ENCODE measurements at places on chromosomes 11 and 22.
A peak's percentile ranks its signal among the peaks of the same experiment; 100 is the strongest.

DNA sequence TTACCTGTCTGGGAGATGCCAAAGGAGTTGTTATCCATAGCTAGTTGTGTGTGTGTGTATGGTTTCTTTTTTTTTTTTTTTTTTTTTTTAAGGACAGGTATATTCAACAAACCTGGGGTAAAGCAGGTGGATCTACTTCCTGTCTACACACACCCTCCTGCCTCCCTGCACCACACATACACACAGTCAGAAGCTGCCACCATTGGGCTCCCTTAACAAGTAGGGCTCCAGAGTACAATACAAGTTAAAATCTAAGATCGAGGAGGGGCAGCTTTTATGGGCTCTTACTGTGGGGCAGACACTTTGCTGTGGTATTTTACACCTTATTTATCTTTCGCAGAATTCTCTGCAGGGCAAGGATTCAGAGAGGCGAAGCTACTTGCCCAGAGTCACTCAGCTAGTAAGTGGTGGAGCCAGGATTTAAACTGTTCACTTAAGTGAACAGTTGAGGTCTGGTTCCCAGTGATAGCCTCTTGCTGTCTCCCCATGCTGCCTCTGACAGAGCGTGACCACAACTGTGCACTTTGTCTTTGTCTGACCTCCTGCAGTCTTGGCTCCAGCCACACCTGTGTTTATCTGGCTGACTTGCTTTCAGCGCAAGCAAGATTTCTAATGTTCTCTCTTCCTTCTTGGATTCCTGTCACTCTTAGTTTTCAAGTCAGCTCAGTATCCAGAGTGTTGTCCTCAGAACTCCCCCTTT is 135.0 kb downstream of the CSNK2A3 start:
- no peak for DNase-seq

GRCh38 chr11:107999759-108000455 is 8.8 kb upstream of the CUL5 start:
- DNase-seq: peak; percentile 54

DNA sequence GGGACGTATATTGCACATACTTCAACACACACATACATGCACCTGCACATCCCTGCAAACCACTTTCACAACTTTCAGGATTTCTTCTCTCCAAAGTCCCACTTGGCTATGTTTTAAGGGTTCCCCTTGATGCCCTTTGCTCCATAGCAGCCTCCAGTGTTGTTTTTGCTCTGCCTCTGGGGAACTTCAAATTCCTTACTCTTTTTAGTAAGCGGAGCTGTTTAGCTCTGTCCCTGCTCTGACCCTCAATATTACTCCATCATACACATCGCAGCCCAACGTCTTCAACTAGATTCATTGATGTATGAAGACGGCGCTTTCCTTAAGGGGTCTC is 18.3 kb downstream of the PRR5L start:
- no peak for DNase-seq

- no peak for DNase-seq
Measured at GRCh38 chr22:31291481-31292235, 630 bp downstream of the PIK3IP1 start.

DNA sequence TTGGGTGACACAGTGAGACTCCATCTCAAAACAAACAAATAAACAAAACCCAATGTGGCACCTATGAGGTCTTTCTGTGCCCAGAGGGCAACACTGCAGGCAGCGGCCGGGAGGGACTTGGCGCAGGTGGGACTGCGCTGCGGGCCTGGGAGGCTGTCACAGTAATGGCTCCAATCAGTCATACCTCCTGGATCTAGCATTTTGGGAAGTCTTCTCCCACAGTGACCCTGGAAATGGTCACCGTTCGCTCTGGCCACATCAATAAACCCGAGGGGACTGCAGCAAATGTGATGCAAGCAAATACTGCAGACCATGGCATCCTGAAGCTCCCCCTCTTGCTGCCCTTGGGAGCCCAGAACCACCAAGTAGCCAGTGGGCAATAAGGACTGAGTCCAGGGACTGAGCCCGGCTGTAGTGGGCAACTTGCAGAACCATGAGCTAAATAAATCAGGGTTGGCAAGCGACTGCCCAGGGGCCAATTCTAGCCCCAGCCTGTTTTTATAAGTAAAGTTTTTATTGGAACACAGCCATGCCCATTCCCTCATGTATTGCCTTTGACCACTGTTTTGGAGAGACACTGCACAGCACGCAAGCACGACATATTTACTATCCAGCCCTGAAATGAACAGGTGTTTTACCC is 15.4 kb downstream of the SHANK2 start:
- no peak for DNase-seq

GRCh38 chr11:32781721-32782120 is 12.7 kb downstream of the CCDC73 start:
- no peak for DNase-seq

DNA sequence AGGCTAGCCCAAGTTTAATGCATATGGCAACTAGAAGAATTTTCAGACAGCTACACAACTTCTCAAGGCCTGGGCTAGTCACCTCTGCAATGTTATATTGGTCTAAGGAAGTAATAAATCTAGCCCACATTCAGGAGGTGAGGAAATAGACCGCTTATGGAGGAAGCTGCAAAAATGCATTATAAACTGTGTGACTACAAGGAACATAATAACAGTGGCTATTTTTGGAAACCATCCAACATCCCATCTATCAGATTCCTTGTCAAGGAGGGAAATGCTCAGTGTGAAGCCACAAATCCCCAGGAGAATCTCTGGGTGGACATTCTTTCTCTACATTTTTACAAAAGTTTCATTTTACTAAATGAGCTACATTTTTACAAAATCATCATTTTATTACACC is 76.1 kb downstream of the BBOX1 start:
- no peak for DNase-seq

- DNase-seq: no peak
Measured at GRCh38 chr11:110947096-110947495, 234.9 kb upstream of the ARHGAP20 start.

DNA sequence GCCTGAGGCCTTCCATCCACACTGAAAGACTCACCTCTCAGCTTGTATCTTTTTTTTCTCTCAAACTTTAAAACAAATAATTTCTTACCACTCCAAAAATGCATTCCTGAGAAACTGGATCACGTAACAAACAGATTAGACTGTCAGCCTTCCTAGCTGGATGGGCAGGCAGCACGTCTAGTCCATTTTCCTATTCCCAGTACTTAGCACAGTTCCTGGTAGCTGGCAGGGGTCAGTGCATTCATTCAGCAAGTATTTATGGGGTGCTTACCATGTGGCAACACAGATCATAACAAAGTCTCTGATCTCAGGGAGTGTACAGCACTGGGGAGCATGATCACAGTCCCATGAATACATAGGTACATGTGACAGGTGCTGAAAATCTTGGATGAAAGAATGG is 89.6 kb downstream of the UBASH3B start:
- DNase-seq: no peak

- no peak for DNase-seq
Measured at GRCh38 chr11:19279451-19279850, 38.7 kb upstream of the E2F8 start.

- no peak for DNase-seq
Measured at GRCh38 chr22:47230741-47231140, 468.3 kb downstream of the TBC1D22A start.

DNA sequence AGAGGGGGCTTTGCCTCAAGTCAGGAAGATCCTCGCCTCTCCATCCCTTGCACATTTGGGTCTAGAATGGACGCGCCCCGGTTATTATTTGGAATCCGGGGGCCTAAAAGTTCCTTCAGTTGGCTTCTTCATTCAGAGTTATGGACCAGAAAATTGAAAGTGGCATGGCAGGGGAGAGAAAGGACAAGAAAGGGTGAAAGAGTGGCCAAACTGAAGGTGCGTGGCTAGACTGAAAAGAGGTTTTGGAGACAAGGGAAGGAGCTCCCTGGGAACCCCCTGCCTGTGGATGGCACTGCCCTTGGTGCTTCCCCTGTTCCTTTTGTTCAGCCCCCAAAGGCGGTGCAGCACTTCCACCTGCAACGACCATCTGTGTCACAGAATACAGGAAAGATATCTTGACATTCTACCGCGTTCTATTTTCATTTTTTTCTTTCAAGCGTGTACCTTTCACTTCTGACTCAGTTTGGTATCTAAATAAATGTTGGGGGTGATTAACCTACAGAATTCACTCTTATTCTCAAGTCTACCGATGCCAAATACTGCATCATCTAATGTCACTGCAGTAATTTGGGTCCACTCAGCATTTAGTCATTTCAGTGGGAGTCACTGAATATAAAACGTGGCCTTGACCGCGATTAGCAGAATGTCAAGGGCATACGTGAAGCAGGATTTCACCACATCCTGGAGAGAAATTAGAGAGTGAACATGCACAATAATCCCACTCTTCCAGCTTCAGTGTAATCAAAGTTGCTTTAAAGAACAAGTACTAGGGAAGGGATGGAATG is 88.1 kb upstream of the ARHGAP32 start:
- peak; percentile 15 for DNase-seq

DNA sequence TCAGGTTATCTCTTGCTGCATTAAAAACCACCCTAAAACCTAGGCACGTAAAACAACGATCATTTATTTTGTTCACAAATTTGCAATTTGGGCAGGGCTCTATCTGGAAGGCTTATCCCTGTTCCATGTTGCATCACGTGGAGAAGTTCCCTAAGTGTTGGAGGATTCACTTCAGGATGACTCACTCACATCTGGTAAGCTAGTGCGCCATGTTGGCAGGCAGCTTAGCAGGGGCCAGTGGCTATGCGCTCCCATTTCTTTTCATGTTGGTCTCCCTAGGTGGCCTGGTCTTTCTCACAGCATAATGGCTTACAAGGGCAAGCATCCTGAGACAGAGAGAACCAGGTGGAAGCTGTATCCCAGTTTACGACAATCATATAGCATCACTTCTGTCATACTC is 226.8 kb downstream of the BLID start:
- no peak for DNase-seq

DNA sequence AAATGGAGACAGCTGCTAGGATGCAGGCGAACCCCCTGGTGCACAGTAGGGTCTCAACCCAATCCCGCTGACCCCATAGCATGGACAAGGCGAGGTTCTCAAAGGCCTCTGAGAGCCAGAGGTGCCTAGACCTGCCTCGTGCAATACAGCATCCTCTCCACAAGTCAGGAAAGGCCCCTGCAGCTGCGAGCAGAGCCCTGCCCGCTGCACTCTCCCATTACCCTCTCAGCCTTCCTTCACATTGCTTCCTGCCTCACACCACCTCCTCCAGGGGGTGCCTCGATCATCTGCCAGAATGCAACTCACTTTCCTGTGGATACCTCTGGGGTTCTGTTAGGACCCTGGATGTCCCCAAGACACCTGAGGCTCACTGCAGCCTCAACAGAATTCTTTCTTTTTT is 42.8 kb upstream of the TCF20 start:
- DNase-seq: no peak

- DNase-seq: no peak
Measured at GRCh38 chr11:15884141-15884540, 472.2 kb downstream of the SOX6 start.

DNA sequence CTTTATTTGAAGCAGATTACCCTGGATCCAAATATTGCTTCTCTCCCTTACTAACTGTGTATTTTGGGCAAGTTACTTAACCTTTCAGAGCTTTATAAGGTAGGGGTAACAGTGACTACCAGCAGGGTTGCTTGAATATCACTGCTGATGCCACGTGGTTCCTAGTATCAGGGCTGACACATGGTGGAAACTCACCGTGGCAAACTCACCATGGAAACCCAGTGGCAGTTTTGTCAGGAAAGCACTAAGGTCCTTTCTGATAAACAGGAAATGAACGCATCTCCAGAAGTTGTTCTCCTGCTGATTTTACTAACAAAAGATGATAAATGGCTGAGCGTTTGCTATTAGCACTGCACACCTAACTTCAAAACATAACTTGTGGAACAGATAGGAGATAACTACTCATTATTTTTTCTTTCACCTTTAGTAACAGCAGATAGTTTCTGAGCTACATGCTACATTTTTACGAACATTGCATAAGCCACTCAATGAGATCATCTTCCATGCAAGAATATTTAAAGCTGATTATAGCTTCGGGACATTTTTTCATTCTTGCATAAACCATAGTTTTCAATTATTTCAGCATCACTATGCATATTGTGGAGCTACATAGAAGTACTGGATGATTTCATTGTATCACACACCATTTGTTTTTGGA is 59.7 kb upstream of the RAG2 start:
- no peak for DNase-seq

GRCh38 chr11:12182676-12183541 is 72.5 kb downstream of the MICAL2 start:
- DNase-seq: peak; percentile 27

DNA sequence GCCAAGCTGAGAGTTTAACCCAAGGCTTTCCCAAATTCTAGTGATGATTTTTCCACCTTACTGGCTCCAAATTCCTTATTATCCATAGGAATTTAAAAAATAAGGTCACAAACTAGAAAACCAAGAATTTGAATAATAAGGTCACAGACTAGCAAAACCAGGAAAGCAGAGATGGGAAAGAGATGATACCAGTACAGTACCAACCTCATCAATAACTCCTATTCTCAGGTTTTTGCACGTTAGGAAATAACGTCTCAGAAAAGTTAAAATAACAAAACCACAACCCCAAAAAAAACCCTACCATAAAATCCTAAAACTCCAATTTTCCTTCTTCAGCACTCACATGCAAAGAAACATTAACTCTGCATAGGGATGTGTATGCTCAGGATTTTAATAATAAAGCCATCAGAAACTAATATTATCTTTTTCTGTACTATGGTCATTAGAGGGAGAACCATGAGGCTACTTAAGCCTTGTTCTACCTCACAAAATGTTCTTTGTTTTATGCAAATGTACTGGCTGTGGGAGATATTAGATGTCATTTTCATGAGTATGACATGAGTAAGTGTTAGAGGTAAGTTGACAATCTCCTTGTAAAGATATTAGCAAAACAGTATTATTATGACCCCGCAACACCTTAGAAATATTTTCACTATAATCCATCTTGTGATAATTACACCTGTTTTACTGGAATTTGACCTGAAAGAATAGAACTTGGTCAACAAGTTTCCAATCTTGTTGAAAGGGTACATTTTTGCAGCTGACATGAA is 16.1 kb upstream of the EED start:
- DNase-seq: no peak

- DNase-seq: no peak
Measured at GRCh38 chr22:36578619-36579018, 49.7 kb upstream of the EIF3D start.

GRCh38 chr11:20058749-20059458 is 101.4 kb downstream of the DBX1 start:
- DNase-seq: no peak

- DNase-seq: no peak
Measured at GRCh38 chr11:18105086-18105801, 638 bp downstream of the SAAL1 start.

- no peak for DNase-seq
Measured at GRCh38 chr11:130124096-130124495, 35.5 kb upstream of the ST14 start.

GRCh38 chr11:72238040-72238450 is 5.9 kb downstream of the PHOX2A start:
- DNase-seq: peak; percentile 82

DNA sequence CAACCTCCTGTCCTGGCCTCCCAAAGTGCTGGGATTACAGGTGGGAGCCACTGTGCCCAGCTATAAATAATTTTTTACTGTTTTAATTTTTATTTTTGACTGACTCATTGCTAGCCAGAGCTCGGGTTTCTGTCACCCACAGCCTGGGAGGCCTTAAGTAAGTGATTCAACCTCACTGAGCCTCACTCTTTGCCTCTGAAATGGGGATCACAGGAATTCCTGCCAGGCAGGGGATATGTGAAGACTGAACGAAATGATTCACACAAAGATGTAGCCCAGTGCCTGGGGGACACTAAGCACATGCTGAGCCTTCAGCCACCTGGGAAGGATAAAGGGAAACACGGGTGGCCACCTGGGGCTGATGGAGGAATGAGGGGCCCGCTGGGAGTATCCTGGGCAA is 3.8 kb upstream of the LRRC74B start:
- DNase-seq: no peak

Measured in nephron progenitor cell (in vitro differentiated cells).